ENCODE measurements at places on chromosomes 3 and 15. TPM values are rescaled to one million over a fixed set of nuclear protein-coding genes. Genes with fewer than 3 reads are reported as not detected.

DNA sequence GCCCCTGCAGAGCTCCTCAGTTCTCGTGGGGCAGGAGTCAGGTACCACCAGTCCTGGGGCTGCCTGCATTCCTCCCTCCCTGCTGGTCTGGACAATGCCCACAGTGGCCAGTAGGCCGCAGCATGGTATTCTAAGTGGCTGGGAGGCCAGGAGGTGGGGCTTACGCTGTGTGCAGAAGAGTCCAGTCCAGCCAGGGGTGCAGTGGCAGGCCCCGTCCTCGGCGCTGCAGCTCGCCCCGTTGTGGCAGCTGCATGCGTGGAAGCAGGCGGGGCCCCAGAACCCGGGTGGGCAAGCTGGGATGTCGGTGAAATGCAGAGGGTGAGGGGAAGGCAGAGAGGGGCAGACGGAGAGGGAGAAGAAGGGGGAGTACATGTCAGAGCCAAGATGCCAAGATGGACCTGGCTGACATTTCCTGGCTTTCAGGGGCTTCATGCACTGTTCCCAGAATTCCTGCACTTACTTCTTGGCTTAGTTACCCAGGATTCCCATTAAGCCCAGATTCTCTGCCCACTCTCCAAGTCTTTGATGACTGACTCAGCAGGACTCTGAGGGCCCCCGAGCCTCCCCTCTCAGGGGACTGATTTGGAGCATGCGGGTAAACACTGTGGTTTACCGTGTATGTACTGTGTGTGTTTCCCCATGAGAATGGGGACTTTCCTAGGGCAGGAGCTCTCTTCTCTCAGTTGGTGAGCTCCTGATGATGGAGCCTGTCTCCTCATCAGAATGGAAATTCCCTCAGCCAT is 47.5 kb downstream of the RAB11A start:
- DNase-seq, result peak; percentile 68

GDPGP1 gene
- 7.7 TPM for total RNA-seq

GRCh38 chr3:28109829-28110228 is 131.6 kb upstream of the CMC1 start:
- no peak for DNase-seq

ISG20 gene
- total RNA-seq, result 6.6 TPM

KCNH8 gene
- 1.3 TPM for total RNA-seq

- DNase-seq, result no peak
These were observed 113.9 kb upstream of the MANF start for GRCh38 chr3:51271172-51271571.

- no peak for DNase-seq
These were observed 152.9 kb upstream of the TGFBR2 start for GRCh38 chr3:30453360-30454039.

GRCh38 chr3:13796701-13797460 is 83.0 kb downstream of the WNT7A start:
- DNase-seq, result no peak

- no peak for DNase-seq
These were observed 362.6 kb downstream of the SHQ1 start for GRCh38 chr3:72485641-72486040.

Measured in endothelial cell (in vitro differentiated cells).